ENCODE measurements at places on chromosomes 5 and 9.

GRCh38 chr9:120326049-120326693, 253.8 kb downstream of the CDK5RAP2 start:
- DNase-seq: no peak

DNA sequence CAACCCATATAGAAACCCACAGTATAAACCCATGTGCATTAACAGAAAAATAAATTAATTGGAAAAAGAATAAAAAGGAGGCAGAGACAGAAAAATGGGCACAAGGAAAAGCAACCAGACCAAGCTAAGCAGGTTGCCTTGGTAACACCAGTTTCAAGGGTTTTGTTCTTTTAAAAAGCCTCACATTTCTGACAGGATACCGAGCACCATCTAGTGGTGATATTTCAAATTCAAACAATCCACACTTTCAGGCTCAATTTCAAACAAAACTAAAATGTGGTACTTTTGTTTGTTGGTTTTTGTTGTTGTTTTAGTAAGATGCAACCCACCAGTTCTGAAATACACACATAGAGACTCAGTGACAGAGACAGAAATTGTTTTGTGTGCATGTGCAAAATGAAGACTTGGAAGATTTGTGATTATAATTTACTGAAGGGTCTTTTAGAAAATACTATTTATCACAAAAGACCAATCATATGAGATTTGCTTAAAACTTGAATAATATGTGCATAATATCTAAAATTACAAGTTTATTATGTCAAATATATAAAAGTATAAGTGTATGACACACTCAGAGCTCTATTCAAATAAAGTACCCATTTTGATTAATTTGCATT, 318.2 kb downstream of the SLCO4C1 start:
- DNase-seq: no peak

- no peak for DNase-seq
Measured at GRCh38 chr5:178291969-178292825, 59.6 kb upstream of the PHYKPL start.

DNA sequence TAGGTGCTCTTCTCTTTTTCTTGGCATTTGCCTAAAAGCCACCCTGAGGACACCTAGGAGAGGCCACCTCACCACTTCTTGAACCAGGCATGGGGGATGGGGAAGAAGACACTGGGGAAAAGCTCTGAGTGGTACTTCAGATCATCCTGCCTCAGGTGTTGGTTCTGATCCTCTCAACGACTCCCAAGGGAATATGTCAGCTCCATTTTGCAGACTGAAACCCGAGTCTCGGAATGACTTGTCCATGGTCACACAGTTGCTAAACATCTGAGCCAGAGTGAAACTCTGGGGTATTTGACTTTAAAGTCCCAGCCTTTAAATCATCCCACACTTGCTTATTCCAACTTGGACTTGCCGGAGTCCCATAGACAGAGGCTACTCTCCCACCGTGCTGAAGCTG, 120.6 kb upstream of the GABRP start:
- no peak for DNase-seq

DNA sequence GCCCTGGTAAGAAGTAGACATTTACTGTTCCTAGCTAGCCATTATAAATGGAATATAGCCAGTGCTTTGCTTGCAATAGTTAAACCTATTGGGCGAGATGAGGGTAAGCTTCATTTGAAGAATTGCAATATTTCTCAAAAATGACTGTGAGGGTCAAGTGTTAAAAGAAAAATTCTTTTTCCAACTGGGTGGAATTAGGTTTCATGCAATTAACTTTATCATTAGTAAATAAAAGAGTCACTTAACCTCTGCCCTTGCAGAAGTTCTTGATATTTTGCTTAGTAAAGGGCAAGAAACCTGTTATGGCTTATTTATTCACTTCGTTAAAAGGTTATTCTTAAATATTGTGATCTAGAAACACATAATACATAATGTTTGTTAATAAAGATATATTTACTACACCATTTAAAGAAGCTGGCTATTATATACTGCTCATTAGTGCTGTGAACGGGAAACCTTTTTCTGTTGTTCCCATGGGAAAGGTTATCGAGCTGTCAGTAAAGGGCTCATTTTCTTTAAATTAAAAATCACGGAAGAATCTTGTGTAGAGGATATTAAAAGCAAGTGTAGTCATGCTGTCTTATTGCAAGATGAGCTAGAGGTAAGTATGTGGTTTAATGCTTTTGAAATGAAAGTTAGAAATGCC, 370.5 kb downstream of the CSNK1G3 start:
- no peak for DNase-seq

DNA sequence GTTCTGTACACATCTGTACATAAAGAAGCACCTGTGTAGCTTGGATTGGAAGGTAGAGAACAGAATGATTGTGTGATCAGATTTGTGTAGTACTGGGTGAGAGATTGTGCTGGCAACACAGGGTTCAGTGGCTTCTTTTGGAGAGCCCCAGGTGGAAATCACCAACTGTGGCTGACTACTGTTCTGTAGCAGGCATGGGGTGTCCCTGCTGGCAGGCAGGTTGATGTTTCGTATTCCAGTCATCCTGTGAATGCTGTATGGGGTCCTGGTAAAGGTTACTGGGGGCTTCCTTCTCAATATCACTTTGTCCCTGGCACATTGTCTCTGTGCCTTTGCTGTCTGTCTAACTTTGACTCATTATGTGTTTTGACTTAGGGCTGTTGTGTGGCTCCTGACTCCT, 5.3 kb downstream of the ASPN start:
- no peak for DNase-seq

GRCh38 chr9:132630116-132630515, 39.7 kb downstream of the DDX31 start:
- no peak for DNase-seq

DNA sequence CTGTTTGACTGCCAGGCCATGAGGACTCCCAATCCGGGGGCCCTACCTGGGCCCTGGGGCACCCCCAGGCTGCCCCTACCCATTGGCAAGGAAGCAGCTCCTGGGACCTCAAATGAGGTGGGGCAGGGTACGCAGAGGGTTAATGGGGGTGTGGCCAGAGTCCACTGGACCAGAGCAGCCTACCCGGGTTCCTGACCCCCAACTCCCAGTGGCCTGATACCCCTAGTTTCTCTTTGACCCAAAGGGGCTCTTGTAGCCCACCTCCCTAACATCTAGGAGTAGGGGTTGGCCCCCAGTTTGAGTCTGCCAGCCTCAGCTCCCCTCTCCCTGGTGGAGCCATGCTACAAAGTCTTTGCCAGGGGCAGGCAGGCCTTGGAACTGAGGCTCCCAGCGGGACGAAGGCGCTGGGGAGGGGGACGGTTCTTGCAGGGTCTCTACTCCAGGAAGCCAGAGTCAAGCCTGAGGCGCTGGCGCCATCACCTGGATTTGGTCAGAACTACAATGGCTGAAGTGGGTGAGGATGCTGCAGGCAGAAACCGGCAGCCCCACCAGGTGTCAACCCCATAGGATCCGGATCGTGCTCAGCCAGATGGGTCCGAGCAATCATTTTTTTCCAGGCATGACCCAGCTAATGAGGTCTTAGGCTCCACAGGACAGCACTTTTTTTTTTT, 8.4 kb upstream of the CERCAM start:
- DNase-seq: no peak

DNA sequence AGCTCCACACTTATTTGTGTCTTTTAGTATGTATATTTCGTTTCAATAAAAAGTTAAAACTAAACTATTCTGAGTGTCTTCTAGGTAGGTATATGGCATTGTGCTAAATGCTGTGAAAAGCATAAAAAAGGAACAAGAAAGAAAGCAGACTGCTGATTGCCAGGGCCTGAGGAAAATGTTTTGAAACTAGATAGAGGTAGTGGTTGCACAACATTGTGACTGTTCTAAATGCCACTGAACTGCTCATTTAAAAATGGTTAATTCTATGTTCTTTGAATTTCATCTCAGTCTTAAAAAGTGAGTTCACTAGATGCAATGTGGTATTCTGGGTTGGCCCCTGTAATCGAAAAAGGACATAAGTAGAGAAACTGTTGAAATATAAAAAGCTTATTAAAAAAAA, 2.6 kb upstream of the ALAD start:
- DNase-seq: no peak

DNA sequence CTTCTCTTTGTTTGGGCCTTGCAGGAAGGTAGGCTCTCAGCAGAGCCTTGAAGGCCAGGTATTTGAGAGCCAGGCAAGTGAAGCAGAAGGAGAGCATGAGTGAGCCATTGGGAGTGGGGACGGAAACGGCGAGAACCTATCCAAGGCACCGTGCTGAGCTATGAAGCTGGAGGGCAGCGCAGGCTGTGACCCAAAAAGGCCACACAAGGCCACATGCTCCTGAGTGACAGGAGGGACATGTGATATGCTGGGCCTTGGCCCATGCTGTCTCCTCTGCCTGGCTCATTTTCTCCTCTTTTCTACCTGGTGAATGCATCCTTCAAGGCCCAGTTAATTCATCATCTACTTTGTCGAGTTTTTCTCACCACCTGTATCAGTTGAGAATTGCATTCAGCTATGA, 136.3 kb downstream of the PALM2AKAP2 start:
- no peak for DNase-seq

DNA sequence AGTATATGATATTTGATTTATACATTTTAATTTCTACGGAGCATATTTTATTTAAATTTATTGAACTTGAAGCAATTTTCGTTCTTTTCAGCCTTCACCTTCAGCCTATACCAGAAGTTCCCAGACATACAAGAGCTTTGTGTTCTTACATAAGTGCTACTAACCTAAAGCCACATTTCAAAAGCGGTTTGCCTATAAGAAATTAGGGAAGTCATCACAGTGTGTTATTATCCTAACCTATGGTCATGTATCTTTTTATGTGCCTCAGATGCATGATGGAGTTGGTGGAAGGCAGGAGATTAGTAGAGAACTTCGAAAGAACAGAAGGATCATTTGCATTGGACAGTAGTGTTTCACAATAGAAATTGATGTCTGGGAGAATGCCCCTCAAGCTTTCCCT, 3.1 kb downstream of the KIF2A start:
- DNase-seq: no peak

DNA sequence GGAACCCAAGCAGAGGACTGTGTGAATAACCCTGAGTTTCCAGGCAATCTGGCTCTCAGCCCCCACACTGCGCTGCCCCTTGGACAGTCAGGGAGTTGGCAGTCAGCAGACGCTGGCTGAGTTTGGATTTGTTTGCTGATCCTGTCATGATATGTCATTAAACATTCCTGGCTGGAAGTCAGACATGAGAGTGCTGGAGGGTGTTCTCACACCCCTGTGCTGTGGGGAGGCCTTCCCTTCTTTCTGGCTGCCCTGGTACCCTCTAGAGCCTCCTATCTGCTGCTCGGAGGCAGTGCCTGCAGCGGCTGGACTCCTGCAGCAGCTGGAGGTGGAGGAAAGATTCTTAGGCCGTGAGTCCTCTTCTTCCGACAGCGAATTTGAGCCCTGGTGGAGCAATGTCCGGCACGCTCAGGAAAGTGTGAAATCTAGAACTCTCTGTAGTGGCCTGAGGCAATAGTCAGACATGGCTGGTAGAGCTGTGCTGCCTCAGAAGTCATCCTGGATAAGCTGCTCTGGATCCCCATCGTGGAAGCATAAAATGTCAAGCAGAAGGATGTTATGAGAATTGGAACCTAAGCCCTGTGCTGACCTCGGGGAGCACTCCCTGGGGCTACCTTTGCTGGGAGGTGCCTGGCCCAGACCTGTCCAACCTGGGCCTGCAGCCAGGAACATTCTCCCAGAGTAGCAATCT, 72.0 kb downstream of the PDE8B start:
- no peak for DNase-seq

- DNase-seq: no peak
Measured at GRCh38 chr9:110752766-110753165, 84.2 kb downstream of the MUSK start.

- DNase-seq: no peak
Measured at GRCh38 chr9:35415402-35416097, 74.4 kb upstream of the RUSC2 start.

- no peak for DNase-seq
Measured at GRCh38 chr5:6941631-6942030, 228.4 kb downstream of the TENT4A start.

GRCh38 chr5:141674747-141675146, 7.3 kb downstream of the ARAP3 start:
- DNase-seq: no peak

GRCh38 chr5:176866707-176867310, 32.3 kb downstream of the HK3 start:
- DNase-seq: no peak

DNA sequence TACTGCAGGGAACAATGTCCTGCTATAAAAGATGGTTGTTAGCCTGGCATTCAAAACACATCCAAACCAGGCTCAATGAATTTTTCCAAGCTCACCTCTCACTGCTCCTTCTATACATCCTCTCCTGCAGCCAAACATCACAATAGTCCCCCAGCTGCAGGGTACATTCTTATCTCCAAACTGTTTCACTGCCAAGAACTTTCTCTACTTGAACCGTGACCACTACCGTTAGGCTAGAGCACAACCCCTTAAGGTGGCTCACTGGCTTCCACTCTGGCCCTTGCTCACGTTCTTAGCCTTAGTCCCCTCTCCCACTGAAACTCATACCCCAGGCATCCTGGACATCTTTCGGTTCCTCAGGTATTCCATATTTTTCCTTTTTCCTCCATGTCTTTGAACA, 29.0 kb upstream of the ANXA6 start:
- DNase-seq: no peak

DNA sequence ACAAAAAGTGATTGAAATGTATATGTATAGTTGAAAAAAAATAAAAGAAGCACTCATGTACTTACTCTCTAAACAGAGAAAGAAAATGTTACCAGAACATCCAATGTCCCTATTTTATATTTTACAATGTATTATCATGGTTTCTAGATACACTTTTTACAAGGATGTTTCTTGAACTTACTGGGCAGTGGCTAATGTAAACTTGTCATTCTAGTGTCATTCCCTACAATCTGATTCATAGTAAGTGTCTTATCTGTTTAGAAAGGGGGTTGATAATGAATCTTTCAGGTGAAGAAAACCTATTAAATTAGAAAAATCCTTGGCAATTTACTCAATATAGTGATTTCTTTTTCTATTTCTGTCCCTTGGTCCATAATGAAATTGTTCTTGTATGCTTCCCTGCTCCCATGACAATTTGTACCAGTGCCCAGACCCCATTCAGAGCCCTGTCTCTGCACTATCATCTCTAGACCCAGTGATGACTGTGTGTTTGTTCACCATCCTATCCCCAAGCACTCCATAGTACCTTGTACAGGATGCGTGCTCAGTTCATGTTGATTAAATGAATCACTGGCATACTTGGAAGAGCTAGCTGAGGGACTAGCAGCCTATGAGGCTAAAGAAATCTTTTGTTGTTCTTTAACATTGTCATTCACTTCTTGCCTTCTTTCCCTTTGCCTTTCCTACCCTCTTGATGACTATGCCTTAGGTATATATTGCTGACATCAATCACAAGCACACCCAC, 101.2 kb downstream of the HMHB1 start:
- DNase-seq: no peak

GRCh38 chr9:124320062-124320973, 62.6 kb downstream of the NEK6 start:
- no peak for DNase-seq

DNA sequence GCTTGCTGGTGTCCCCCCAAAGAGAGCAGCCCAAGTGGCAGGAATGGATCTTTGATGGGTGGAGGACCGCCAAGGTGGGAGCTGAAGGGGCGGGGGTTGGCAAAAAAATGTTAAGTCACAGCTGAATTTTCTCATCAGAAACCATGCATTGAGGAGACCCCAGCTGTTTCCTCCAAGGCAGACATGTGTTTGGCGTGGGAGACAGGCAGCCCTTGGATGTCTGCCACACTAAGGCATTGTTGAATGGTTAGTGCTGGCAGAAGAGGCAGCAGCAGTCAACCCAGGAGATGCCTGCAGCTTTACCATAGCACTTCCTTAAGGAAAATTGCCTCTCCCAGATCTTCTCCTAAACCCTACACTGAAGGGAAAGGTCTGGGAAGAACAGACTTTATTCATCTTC, 394.9 kb upstream of the CD180 start:
- no peak for DNase-seq

All from stimulated activated CD4-positive, alpha-beta T cell treated with anti-CD3 and anti-CD28 coated beads, Interleukin-1b, Interleukin-23, amount 100 ng/mL, for 1 hour (primary cell).